ENCODE measurements at places on chromosomes 1 and 21. TPM values are rescaled to one million over a fixed set of nuclear protein-coding genes. Genes with fewer than 3 reads are reported as not detected.

The CR1L gene
- 0.28 TPM for polyA plus RNA-seq

The CCDC27 gene
- not detected for polyA plus RNA-seq

The EFNA3 gene
- 1.5 TPM for polyA plus RNA-seq

The SLC45A1 gene
- 1.0 TPM for polyA plus RNA-seq

The KRTAP13-2 gene
- not detected for polyA plus RNA-seq

The IL23R gene
- not detected for polyA plus RNA-seq

The TMPRSS2 gene
- polyA plus RNA-seq, result 50.0 TPM

The OR2L13 gene
- polyA plus RNA-seq, result not detected

The SPRR1A gene
- not detected for polyA plus RNA-seq

The TRIM45 gene
- polyA plus RNA-seq, result 0.41 TPM

The DNAI4 gene
- 4.4 TPM for polyA plus RNA-seq
